Activated CD4-positive, alpha-beta T cell treated with anti-CD3 and anti-CD28 coated beads for 1 hour (primary cell): ENCODE measurements at places on chromosomes 1 and 21.

DNA sequence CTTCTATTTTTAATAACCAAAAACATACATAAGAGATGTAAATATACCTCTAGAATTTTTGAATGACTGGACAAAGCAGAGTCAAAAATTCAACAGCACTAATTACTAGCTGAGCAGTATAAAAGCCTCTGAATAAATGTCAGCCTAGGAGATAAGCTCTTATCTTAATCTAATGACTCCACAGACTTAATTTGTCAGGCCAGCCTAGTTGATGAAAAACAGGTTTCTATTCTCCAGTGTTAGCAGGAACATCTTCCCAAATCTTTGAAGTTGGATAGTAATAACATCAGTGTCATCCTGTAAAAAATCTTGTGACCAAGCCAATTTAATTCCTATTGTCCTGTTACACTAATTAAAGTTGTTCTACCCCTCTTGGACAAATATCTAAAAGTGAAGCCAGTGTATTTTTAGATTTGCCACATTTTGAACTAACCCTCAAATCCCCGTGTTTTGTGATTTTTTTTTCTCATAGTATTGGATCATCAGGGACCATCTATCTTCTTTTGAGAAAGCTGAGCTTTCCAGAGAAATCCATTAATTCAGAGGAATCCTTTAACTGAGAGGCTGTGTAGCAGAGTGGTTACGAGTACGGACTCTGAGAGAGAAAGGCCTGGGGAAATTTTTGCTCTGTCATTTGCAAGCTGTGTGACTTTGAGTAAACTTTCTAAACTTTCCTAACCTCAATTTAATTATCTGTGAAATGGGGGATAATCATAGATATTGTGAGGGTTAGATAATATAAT lies 41.2 kb downstream of the LMO4 start:
- no peak for DNase-seq

- no peak for DNase-seq
Observed at GRCh38 chr1:903305-903704, 20.4 kb upstream of the SAMD11 start.

DNA sequence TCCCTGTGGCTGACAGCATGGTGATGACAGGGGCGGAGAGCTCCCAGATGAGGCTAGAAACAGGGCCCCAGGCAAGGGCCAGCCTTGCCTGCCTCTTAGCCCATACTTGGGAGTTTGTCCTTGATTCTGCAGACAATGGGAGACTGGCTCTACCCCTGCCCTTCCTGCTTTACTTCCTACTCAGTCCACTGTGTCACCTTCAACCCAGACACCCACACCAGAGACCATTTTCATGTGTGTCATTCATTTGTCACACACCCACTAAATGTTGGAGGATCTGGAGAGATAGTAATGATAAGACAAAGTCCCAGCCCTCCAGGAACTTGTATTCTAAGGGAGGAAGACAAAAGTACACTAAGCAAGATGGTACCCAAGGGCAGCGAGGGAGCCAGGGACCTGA lies 43.7 kb downstream of the SYT6 start:
- no peak for DNase-seq

DNA sequence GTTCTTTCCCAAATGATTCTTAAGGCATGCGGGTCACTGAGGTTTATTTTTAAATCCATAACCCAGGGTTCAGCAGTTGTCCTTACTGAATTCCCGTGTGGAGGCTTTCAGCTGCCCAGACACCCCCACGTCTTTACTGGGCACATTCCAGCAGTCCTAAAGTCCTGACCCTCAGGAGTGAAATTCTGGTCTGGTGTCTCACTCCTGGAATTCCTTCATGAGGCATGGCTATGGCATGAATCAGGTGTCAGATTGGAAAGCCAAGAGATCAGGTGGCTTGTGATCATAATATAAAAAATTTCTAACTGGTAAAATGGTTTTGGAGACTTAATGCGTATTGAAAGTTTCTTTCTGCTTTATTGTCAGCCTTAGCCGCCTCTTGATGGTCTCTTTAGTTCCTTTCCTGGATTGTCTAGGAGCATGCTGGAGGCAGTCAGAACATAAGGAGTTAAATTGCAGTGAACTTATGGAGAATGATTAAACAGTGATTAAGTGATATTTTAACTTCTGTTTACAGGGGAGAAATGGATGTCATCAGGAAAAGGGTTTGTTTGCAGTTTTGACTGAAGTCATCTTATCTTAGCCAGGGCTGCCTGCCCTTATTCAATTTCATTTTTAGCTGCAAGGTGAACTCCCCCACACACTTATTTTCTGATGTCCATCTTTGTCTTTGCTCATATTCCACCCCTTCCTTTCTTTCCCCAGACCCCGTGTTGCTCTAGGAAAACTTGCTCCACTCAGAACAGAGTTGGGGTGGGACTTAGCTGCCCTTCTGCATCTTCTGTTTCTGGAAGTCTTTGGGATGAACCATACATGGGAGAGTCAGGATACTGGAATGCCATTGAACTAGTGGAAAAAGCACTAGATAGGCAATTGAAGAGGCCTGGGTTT lies 25.7 kb upstream of the MACF1 start:
- no peak for DNase-seq

- DNase-seq: no peak
Observed at GRCh38 chr1:145828367-145829026, 4.5 kb downstream of the POLR3C start.

GRCh38 chr1:37949524-37950152 lies 2.8 kb upstream of the INPP5B start:
- DNase-seq: no peak

DNA sequence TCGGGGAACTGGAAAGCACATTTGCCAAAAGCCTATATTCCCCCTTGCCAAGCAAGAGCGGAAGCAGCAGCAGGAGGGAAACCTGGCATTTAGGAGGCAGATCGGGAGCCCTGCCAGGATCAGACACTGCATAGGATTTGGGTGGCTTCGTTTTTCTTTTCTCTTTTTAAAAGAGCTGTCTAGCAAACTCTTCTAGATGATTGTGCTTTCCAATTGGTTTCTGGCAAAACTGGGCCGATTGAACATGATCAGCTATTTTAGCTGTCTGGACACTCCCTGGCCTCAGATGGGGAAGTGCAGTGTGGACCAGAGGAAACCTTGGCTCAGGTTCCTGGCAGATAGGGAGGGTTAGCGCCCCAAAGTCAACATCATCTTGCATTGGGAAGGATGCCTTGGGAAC lies 414.0 kb upstream of the KAZN start:
- no peak for DNase-seq

DNA sequence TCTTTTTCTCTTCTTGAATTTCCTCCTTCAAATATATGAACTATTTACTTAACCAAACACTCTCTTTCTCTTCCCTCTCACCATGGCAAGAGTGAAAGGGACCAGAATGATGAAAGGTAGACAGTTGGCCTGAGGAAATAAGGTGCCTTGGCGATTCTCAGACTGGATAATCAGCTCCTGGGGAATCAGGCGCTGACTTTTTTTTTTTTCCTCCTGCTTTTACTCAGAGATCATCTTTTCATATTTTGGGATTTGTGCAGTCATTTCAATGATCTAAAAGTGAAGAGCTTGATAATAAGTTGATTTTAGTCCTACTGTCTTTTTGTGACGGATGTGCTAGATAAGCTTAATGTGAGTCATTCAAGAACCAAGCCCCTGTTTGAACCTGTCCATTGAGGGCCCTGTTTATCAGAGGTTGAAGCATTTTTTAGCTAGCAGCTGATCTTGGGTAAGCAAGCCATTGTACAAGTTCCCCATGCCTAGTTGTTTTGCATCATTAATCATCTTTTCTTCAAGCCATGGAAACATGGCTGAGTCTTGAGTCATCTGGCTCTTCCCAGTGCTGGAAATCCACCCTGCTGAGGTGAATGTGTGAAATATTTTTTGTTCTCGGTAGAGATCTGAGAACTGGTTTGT lies 40.8 kb downstream of the ITSN1 start:
- DNase-seq: no peak

GRCh38 chr1:33610391-33610790 lies 137.9 kb downstream of the ZSCAN20 start:
- no peak for DNase-seq
